COLO829 (cell line): ENCODE measurements at places on chromosomes 16 and 17.
A peak's percentile ranks its signal among the peaks of the same experiment; 100 is the strongest.

DNA sequence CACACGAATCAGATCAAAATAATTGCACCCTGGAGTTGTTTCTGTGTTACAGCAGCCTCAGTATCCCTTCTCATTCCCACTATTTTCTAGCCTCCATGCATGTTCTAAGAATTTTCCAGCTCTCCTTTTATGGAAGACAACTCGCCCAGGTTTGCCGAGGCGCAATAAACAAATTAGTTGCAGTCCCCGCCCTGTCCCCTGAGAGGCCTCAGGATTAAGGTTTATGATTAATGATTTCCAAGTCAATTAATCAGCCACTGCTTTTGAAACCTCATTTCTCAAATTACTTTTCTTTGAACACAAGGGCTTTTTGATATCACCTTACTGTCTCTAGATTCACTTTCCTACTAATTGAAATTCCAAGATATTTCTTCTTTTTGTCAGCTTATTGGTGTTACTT lies 138.3 kb upstream of the HSBP1 start:
- DNase-seq = no peak

DNA sequence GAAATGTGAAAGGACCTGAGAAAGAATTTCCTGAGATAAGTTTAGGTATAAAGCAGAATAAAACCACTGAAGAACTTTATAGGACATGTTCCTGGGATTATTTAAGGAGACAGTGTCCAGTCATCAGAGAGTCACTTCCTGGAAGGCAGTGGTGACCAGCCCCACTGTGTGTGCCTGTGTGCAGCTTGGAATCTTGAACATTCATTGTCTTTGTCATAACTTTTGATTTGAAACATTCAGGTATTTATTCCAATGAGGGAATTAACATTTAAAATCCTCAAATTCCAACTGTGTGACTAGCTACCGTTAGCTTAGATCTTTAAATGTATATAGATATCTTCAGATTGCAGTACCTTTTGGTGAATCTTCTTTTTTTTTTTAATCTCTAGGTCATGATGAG lies 61.7 kb upstream of the MRC2 start:
- peak; percentile 44 for DNase-seq

DNA sequence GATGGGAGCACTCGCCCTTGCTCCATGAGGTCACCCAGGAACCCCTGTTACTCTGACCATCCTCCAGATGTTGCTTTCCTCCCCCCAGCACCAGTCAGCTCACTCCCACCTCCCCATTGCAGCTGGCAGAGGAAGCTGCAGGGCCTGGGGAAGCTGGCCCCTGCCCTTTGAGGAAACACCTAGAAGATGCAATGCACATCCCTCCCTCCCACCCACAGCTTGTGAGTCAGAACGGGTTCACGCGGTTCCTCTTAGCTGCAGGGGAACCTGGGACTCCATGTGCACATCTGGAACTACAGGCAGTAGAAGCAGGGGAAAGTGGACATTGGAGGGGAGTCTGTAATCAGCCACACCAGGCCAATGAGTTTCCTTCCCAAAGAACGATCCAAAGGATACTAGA lies 96.9 kb downstream of the KATNIP start:
- DNase-seq = no peak

DNA sequence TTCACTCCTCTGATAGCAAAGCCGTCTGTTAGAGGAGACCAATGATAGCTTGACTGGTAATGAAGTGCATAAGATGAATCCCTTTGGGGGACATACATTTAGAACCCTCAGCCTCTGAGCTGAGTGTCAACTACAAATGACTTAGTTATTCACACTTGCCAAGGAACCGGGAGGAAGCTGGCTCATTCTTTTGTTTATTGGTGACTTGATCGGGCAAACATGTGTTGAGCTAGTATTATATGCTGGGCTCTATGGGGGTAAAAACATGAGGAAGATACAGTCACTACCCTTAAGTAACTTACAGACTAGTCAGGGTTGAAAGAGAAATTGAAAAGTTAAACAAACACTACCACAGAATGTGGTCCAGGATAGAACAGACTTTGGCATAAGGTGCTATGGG lies 3.0 kb downstream of the CCL16 start:
- DNase-seq = no peak

GRCh38 chr17:44326861-44327444 lies 2.3 kb upstream of the SLC25A39 start:
- DNase-seq = peak; percentile 96

GRCh38 chr17:76239538-76240274 lies 587 bp downstream of the RNF157 start:
- DNase-seq = no peak

GRCh38 chr16:49277386-49277742 lies 4.3 kb downstream of the CBLN1 start:
- no peak for DNase-seq

DNA sequence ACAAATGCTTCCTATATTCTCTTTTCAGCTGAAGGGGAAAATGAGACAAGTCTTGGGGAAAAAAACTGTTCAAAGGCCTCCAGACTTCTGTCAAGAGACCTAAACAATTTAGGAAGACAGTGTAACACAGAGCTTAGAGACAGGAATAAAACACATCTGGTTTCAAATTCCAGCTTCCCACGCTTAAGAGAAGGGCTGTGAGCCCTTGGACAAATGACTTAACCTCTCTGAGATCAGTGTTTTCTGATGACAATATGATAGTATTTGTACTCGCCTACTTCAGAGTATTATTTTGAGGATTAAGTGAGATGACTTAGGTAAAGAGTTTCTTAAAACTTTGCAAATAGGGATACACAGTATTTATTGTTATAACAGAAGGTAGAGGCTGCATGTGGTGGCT lies 29.5 kb downstream of the SMURF2 start:
- DNase-seq = no peak

- DNase-seq = no peak
These were observed 6.7 kb upstream of the BEAN1 start for GRCh38 chr16:66420396-66420795.

GRCh38 chr16:4339909-4340308 lies 11.2 kb downstream of the PAM16 start:
- DNase-seq = no peak

- DNase-seq = no peak
These were observed 352 bp upstream of the VMO1 start for GRCh38 chr17:4786516-4786915.

DNA sequence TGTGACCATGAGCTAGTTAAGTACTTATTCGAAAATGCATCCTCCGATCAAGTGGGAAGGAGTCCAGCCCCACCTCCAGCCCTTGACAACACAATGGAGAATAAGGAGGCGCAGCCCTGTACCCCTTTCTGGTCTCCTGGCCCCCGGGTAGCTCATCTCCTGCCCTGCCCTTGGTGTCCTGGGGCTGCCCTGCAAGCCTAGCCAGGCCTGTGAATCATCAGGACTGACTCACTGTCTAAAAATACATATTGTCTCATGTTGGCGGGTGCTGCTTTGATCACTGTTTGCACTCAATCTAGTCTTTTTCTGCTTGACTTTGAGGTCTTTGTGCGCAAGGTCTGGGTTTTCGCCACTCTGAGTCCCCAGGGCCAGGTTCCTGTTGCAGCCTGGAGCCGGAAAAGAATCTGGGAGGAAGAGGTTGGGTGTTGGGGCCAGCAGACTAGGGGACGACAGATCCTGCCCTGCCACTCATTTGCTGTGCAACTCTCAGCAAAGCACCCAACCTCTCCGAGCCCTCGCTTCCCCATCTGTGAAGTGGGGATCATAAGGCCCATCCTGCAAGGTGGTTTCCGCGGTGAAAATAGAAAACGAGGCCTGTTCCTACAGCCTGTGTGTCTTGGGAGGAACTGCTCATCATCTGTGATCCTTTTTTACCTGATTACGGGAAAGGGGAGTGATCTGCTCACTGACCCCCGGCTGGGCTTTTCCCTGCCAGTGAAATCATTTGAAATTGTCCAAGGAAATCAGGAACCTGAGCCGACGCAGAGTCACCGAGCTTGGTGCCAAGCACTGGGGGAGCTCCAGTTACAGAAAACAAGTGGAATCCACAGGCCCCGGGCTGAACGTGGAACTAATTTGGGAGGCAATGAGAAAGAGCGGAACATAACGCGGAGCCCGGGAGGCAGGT lies 230.4 kb downstream of the PARN start:
- peak; percentile 67 for DNase-seq

DNA sequence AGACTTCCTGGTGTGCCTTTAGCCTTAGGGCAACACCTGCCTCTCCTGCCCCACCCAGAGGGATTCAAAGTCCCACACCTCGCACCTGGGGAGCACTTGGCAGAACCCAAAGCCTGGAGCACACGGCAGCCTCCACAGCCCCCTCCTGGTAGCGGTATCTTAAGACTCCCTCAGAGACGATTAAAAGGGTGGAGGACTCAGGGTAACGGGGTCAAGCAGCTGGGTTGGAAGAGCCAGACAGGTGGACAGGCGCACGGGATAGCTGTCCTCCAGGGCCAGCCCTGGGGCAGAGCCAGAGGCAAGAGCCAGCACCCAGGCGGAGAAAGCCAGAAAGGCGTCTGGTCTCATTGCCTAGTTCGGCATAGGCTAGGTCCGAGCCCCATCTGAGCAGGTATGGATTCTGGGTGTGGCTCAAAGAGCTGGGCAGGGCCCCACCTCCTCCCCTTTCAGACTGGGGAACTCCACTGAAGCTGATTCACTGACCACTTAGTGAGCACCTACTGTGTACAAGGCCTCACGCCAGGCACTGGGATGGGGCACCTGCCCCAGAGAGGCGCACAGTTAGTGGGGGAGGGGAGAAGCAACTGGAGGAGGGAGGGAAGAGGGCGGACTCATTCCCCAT lies 55.0 kb upstream of the MEAK7 start:
- no peak for DNase-seq
